ENCODE measurements at places on chromosomes 13 and 19.

GRCh38 chr19:580274-580835, 8.0 kb downstream of the BSG start:
- DNase-seq = no peak

DNA sequence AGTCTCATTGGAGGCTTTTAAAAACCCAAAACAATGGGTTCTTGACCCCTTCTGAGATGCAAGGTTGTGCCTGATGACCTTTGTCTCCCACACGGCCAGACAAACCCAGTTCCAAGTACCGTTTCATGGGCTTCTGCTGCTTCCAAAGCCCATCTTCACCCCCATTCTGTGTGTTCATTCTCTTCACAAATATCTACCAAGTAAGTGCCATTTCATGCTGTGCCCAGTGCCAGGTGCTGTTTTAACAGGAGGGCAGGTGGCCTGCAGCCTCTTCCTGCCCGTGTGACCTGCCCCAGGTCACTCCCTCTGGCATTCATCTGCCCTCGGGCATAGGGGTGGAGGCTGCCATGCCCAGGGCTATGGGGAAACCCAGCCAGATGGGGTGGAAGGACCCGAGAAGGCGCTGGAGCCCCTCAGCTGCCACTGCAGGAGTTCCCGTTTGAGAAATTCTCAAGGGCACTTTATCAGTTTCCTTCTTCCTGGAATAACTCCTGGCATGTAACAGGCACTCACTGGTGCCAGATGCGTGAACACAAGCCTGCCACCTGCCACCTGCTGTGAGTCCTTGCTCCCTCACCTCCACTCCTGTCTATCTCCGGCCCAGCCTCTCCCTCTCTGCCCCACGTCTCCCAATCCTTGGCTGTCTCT, 12.5 kb downstream of the CAPN12 start:
- DNase-seq = no peak

- DNase-seq = peak; percentile 69
Observed at GRCh38 chr13:74133657-74134201, 475 bp downstream of the KLF12 start.

DNA sequence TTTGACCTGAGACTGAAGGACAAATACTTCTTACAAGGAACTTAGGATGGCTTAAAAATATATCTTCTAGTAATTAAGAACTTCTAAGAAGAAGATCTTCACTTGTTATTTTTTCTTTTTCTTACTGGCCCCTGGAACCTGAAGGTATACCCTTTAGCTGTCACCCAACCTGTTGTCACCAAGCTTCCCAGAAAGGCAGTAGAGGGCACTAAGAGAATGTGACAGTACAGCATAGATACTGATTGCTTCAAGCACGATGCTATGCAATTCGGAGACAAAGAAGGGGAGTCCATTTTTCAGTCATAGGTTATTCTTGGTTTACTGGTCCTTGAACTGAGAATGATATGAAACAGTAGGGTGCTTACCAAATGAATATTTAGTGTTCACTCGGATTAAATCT, 208.3 kb upstream of the PCDH9 start:
- no peak for DNase-seq

- no peak for DNase-seq
Observed at GRCh38 chr13:44021422-44021821, 141.7 kb downstream of the LACC1 start.

Data from cerebellum (tissue), 4 donors.